Thymus (tissue), 14 donors: ENCODE measurements at places on chromosomes 6 and 20. TPM values are rescaled to one million over a fixed set of nuclear protein-coding genes. Genes with fewer than 3 reads are reported as not detected.

- no peak for DNase-seq
Observed at GRCh38 chr6:22892452-22892851, 323.1 kb downstream of the HDGFL1 start.

DNA sequence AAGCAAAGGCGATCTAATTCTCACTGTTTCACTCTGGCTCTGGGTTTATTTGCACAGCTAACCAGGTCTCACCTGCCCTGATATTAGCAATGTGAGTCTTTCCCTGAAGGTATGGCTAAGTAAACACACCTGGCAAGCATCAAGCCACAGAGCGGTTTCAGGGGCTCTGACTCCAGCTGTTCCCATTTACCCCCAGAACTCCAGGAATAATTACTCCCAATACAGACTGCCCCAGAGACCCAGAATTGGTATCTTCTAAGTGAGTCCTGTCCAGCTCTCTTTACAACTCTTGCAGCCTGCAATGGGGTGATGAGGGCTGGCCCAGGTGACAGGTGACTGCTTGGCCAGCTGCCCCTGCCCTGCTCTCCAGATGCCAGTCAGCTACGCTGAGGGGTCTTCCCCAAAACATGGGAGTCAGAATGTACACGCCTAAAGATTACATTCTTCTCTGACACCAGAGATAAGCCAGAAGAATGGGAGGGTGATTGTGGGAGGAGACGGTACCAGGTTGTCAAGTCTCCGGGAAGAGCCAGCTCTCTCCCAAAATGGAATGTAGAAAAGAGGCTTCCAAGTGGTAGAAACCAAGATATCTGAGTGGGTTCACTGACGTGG, 4.9 kb upstream of the LRRN4 start:
- DNase-seq, result no peak

GRCh38 chr6:158978757-158979156, 21.2 kb downstream of the RSPH3 start:
- DNase-seq, result no peak

DNA sequence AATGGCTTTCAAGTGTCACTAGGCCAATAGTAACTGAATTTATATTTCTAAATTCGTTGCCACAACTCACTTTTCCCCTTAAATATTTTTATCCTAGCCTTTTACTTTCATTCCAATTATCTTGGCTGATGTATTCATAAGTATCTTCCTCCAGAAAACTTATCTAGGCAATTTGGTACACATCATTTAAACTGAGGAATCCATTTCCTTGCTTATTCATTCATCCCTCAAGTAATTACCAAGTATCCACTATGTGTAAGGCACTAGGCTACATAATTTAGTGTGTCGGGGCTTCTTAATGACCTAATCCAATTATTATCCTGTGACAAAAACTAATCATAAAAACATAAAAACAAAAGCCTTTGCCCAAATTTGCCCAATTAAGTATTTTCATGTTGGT, 258.3 kb upstream of the TCF21 start:
- no peak for DNase-seq

DNA sequence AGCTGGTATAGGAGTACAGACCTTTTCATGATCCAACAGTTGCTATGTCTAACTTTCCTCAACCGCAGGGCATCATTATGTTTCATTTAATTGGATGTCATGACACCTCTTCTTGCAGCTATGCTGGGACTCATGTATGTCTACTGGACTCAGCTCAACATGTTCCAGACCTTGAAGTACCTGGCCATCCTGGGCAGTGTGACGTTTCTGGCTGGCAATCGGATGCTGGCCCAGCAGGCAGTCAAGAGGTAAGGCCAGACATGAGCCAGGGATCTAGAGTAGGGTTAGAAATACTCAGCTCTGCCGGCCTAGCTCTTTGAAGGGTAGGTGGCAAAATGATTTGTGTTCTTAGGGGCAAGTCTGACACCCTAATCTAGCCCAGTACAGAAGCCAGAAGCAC, 25.2 kb downstream of the GHRH start:
- no peak for DNase-seq

GABRR1 gene
- under 0.01 TPM for total RNA-seq

- DNase-seq, result no peak
Observed at GRCh38 chr6:21611485-21611884, 17.9 kb downstream of the SOX4 start.

GRCh38 chr20:889106-889505, 27.0 kb downstream of the ANGPT4 start:
- DNase-seq, result no peak

TXLNB gene
- 11.2 TPM for total RNA-seq

MDFI gene
- 6.2 TPM for total RNA-seq

DNA sequence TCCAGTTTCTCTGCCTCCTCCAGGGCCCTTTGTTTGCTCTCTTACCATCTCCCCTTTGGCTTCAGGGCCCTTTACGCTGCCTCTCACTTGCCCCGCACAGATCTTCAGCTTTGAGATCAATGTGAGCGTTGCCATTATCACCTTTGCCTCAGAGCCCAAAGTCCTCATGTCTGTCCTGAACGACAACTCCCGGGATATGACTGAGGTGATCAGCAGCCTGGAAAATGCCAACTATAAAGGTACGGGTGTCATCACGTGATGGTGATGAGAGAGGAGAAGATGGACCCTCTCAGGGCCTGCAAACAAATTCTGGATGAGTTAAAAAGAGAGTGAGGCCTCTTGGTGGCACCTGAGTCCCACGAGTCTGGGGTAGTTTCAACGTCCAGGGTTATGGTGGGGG, 8.3 kb downstream of the C2 start:
- no peak for DNase-seq

GPR6 gene
- not detected for total RNA-seq
